Renal pelvis (tissue), 12 donors: ENCODE measurements at places on chromosomes 2 and 18.

DNA sequence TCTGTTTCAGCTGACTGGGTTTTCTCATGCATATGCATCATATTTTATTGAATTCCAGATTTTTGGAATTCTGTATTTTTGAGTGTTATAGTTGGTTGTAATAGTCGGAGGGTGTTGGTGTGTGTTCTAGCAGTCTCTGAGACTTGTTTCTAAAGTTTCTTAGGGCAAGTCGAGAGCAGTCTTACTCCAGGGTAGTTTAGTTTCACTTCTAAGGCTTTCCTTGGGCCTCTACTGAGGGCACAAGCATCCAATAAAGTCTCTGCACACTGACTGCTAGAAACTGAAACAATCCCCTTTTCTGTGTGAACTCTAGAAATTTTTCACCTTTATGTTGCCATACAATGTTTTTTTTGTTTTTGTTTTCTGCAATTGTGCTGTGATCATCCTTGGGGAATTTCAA is 663.7 kb upstream of the LRATD1 start:
- no peak for DNase-seq

DNA sequence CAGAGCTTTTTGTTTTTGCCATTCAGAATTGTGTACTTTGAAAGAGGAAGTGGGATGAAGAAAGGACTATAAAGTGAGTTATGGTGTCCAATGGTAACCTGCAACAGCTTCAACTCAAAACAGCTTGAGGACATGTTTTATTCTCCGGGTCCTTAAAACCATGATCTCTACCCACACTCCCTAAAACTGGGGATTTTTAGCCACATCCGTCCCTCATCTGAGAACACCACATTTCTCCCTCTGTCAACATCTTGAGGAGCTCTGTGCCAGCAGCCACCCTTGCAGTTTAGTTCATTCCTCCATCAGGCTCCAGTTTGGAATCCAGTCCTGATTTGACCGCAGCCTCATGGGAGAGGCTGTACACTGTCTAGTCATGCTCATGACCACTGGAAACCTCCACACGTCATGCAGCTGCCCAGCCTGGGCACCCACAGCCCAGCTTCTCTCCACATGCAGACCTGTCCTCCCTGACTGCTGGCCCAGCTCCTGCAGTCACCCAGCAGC is 62.6 kb downstream of the C18orf63 start:
- DNase-seq, result no peak

- DNase-seq, result no peak
These were observed 100.8 kb downstream of the GALNT1 start for GRCh38 chr18:35682281-35682867.

- DNase-seq, result no peak
These were observed 1.1 kb downstream of the IGFBP5 start for GRCh38 chr2:216694082-216694825.

DNA sequence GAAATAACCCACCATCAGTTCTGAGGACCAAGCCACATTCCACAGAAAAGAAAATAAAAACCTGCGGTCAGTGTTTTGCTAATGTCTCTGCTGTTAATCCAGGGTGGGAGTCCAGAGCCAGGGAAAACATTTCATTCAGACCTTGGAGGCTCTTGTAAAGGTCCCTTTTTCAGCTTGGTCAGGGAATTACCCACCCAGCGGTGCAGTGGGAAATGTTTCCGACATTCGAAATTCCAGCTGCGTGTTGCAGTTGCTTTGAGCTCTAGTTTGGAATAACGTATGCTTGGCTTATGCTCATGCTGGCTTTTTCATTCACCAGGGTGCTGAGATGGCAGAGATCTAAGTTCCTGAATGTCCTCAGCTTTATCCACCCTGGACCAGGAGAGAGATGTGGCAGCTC is 219.1 kb downstream of the TRIB2 start:
- DNase-seq, result no peak

- no peak for DNase-seq
These were observed 155.1 kb upstream of the RAB12 start for GRCh38 chr18:8454136-8454535.

DNA sequence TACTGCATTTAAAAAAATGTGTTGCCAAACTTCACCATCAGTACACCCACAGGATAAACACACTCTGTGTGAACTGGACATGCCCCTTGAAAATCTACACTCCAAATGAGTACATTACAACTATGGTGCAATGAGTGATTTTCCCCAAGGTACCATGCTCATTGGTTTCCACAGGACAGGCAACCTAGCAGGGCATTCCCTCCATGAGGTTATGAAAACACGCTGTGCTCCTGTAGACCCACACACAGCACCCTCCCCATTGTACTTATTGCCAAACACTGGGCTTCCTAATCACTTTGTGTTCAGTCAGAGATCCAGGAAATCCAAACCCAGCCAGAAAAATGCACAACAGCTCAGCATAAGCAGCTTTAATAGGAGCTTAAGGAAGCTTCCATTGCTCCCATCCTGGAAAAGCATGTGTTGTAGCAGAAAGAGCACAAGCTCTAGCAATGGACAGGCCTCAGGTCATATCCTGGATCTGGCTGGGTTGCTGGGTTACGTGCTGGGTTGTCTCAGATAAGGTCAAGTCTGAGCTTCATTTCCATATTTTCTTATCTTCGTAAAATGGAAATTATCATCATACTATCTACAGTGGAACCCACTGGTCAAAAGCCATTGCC is 20.8 kb upstream of the ATIC start:
- DNase-seq, result no peak

GRCh38 chr2:60507211-60507965 is 46.1 kb downstream of the BCL11A start:
- DNase-seq, result no peak

- DNase-seq, result no peak
These were observed 159.9 kb upstream of the DTNA start for GRCh38 chr18:34550156-34550555.

DNA sequence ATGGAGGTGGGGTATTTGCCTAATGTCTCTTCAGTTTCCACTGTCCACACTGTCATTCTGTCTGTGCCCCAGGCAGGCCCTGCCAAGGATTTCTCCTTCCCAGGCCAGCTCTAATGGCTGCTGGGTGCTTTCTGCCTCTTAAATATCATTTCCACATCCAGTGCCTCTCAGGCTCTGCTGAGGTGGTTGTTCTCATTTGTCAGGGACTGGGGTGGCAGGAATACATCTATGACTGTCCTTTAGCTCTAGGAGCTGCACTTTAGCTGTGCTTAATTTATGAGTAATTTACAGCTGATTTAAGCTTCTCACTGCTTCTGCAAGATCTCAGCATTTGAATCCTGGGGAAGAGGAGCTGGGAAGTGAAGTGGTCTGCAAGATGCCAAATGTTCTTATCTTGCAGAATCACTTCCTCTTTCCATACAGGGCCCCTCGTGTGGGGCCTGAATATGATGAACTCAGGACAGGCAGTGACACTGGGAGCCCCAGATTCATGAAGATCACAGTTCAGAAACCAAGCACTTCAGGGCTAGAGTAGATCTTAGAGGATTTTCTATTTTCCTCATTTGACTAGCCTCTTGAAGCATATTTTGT is 150.2 kb downstream of the FSHR start:
- DNase-seq, result no peak

GRCh38 chr2:43985359-43985758 is 10.4 kb downstream of the LRPPRC start:
- no peak for DNase-seq

DNA sequence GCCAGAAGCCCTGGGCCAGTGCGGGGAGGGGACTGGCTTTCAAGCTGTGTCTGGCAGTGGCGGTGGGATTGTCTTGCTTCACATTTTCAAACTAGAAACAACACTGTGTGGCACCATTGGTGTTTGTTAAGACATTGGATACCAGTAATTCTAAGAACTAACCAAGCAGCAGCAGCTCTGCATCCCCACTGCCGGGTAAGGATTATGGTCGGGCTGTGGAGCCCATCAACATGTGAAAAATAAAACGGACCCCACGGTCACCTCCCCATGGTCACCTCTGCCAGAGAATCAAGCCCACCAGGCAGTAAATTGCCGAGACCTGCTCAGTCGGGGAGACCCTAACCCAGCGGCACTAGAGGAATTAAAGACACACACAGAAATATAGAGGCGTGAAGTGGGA is 65.3 kb downstream of the C18orf63 start:
- no peak for DNase-seq

- no peak for DNase-seq
These were observed 64.5 kb downstream of the LYPD1 start for GRCh38 chr2:132605236-132606180.

DNA sequence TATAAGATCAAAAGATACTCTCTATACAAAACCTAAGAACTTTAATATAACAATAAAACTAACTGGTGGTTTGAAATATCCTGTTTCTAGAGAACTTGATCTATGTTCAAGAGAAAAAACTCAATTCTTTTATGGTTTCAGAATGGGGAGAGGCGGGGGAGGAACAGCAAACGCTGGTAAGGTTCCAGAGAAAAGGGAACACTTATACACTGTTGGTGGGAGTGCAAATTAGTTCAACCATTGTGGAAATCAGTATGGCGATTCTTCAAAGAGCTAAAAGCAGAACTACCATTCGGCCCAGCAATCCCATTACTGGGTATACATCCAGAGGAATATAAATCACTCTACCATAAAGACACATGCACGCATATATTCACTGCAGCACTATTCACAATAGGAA is 17.2 kb downstream of the FAM98A start:
- no peak for DNase-seq

GRCh38 chr2:137435162-137435561 is 529.1 kb upstream of the HNMT start:
- DNase-seq, result no peak

DNA sequence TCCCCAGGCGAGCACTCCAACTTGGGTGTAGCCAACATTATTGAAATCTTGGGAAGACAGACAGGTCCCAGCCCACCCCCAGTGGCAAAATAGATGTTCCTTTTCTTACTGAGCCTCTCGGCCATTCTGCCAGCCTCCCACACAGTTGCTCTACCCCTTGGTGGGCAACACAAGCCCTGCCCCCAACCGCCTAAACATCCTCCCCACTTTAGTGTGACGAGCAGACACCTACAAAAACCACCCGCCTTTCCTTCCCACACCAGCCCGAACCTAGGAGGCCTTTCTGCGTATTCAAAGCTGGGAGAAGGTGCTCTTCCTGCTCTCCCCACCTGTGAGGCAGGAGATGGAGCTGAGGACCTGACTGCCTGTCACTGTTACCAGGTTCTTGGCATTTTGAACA is 58.6 kb upstream of the CAB39 start:
- DNase-seq, result no peak
